ENCODE measurements at places on chromosomes 2 and 18.

- no peak for DNase-seq
Observed at GRCh38 chr18:4193086-4193485, 262.0 kb downstream of the DLGAP1 start.

- DNase-seq: no peak
Observed at GRCh38 chr2:3667151-3667631, 9.2 kb downstream of the ALLC start.

GRCh38 chr2:114789989-114790388 lies 347.5 kb downstream of the DPP10 start:
- no peak for DNase-seq

DNA sequence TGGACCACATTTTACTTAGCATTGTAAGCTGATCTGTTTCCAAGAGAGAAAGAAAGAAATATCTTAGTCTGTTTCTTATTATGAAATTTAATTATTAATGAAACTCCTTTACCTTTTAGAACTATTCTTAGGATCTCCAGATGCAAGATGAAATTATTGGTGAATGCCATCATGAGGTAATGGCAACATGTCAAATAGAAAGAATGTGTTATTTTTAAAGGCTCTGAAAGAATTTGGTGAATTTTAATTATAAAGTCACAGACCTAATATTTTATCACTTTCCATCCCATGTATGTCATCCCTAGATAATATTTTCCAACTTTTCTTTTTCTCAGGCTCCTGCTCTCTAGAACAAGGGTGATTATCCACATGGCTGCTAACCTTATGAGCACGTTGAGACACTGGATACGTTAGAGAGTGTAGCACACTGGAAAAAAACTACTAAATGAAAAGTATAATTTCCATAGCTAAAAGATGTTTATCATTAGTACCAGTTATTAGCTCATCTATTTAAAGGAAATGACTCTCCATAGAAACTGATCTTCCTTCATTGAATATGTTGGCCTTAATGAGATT lies 95.2 kb upstream of the SCG2 start:
- DNase-seq: no peak

GRCh38 chr2:223166983-223167650 lies 115.1 kb downstream of the KCNE4 start:
- DNase-seq: no peak

DNA sequence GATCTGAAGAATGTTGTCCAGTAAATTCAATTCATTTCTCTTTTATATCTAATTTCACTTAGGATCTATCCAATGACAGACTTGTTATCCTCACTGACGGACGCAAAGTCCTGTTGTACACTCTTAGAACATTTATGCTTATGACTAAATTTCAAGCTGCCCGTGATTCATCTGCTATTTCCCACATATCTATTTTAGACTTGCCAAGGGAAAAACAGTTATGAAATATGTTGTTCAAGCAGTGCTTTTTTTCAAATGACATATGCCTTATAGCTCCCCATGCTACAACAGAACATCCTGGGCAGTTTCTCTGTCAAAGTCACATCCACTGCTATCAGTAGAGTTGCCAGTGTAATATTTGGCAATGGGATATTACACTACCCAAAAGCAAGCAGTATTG lies 94.2 kb upstream of the CBLN2 start:
- no peak for DNase-seq

DNA sequence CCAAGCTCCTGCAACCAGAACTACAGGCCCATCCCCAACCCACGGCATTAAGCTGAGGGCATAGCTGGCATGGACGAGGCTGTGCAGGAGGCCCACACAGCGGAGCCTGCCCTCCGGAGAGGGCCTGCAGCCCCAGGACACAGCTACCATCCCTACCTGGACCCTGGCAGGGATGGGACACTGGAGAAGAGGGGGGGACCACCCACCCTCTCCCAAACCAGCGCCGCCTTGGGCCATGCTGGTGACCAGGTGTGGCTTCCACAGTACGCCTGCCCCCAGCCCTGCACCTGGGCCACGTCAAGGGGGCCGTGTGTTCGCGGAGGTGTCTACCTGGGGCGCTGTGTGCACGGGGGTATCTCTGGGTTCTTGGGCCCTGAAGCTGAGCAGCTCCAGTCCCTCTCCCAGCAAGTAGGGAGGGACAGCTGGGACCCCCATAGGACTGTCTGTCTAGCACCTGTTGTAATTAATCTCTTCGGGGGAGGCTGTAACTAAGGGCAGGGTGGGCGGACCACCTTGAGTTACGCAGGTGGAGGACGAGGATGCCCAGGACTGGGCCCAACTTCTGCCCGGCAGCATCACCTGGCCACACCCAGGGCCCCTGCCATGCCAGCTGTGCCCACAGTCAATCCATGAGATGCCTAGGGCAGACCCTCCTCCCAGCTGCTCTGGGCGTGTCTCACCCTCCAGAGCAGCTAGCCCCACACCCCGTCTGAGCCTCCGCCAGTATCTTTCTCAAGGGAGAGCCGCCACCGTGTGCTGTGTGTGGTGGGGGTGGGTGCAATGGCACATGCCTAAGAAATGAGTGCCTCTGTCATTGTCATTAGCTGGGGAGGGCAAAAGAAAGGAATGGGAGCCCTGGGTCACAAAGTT lies 18.3 kb downstream of the HS6ST1 start:
- DNase-seq: no peak

GRCh38 chr2:102237176-102237575 lies 50.4 kb downstream of the IL1RL2 start:
- DNase-seq: no peak

- DNase-seq: no peak
Observed at GRCh38 chr2:14676371-14676770, 43.9 kb downstream of the LRATD1 start.

DNA sequence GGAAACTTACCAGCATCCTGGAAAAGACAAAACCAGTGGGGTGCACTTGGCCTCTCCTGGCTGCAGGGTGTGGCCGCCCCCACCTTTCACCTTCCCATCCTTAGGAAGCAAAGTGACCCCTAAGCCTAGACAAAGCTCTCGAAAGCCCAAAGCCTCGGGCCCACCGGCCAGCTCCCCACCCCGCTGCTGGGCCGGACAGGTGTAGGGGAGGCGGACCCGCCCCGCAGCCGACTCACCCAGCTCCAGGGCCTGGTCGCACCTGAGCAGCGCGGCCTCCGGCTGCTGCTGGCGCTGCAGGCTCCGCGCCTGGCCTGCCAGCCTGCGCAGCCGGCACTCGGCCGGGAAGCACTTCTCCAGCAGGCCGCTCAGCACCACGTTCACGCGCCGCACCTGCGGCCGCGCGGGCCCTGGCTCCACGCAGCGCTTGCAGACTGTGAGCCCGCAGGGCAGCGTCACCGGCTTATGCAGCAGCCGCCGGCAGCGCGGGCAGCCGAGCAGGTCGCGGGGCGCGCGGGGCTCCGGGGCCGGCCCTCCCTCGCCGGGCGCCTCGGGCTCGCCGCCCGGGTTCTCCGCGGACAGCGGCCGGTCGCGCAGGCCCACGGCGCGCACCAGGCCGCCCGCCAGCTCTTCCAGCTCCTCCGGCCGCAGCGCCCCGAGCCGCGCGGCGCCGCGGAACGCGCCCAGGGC lies 979 bp downstream of the LONRF2 start:
- no peak for DNase-seq

- peak; percentile 79 for DNase-seq
Observed at GRCh38 chr2:10407841-10408648, 40.1 kb downstream of the ODC1 start.

GRCh38 chr2:232980683-232981082 lies 32.4 kb downstream of the NGEF start:
- no peak for DNase-seq

DNA sequence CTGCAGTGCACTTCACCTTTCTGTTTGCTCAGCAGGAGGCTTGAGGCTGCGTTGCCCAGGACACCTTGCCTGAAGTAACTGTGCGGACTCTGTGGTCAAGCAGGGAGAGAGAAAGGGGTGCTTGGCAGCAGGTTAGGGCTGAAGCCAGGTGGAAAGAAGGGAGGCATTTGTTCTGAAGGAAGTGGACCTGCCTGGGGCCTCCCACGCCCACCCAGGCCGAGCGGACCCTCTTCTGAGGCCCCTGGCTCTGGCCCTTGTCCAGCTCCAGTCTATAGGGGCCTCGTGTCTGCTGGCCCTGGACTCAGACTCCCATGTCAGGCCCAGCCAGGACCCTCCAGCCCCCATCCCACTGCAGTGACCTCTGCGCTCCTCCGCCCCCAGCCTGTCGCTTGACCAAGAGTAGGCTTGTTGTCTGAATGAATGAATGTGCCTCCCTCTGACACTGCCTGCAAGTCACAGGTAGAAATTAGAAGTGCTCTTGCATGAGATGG lies 2.5 kb downstream of the SNED1 start:
- no peak for DNase-seq

- DNase-seq: no peak
Observed at GRCh38 chr2:54455131-54455562, 980 bp upstream of the SPTBN1 start.

- DNase-seq: no peak
Observed at GRCh38 chr18:5297597-5297996, 2.1 kb upstream of the ZBTB14 start.

DNA sequence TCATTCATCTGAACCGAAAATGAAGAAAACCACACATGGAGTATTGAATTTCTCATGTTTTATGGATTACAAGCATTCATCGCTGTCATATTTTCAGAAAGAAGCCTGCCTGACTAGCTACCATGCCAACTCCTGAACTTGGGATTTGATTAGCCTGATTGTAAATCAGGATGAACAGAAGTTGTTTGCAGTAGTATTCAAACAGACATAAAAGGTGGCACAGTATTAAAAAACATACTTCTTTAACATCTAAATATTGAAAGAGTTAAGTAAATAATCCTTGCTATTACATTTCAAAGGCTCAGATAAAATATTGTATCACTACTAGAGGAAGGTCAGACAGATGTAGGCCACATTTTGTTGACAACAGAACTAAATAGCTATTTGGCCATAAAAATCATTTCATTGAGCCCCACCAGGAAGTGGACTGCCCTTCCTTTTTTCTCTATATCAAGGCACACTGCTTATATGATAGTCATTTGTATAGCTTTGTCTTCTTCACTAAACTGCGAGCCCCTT lies 21.6 kb downstream of the SLC38A11 start:
- DNase-seq: no peak
